ENCODE measurements at places on chromosomes 3 and 15.

DNA sequence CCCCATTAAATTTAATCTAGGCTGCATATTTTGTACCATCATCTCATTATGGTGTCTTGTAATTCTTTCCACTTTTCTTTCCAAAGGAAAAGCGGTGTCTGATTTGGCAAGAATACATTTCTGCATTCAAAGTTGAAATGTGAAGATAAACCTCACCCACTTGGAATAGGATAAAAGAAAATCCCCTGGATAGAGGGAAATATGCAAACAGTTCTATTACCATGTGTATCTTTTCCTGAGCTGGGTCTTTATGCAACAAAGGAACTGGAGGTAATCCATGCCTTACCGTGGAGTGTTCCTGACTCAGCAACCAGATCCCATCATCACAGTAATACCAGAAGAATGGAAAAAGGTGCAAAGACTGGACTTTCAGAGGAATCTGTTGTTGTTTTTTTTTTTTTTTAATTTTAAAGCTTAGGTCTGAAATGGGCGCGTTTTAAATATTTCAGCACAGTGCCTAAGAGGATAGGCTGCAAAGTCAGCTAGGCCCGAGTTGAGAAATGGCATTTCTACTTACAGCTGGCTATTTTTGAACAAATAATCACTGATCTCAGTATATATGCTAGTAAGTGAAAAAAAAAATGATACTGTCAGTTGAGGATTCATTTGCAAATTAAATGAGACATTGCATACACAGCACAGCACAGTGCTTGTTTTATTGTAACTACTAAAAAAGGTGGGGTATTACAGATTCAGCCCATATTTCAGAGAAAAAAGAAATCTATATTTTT, 55.5 kb upstream of the ADAMTS9 start:
- DNase-seq, result no peak

DNA sequence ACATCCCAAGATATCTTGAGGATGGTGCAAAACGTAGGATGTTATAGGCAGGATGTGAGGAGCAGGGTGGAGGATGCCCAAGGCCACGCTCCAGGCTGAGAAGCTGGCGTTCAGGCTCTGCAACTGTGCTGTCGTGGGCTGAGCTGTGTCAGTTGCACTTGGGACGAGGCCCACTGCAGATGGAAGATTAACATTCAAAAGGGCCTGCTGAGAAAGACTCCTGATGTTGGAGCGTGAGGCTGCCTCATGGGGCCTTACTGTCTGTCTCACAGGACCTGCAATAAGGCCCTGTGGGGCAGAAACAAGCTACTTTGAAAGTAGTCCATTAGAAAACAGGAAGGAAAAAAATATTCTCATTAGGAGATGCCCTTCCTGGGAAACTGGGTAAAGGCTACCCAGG, 60.6 kb upstream of the SEC61A1 start:
- no peak for DNase-seq

- DNase-seq, result no peak
These were observed 8.4 kb downstream of the CERS3 start for GRCh38 chr15:100520132-100520921.

GRCh38 chr3:10367506-10367905, 46.6 kb upstream of the SEC13 start:
- DNase-seq, result no peak

GRCh38 chr3:182183716-182184430, 472.1 kb downstream of the SOX2 start:
- no peak for DNase-seq

GRCh38 chr15:38335116-38335515, 82.5 kb downstream of the SPRED1 start:
- DNase-seq, result peak; percentile 32

DNA sequence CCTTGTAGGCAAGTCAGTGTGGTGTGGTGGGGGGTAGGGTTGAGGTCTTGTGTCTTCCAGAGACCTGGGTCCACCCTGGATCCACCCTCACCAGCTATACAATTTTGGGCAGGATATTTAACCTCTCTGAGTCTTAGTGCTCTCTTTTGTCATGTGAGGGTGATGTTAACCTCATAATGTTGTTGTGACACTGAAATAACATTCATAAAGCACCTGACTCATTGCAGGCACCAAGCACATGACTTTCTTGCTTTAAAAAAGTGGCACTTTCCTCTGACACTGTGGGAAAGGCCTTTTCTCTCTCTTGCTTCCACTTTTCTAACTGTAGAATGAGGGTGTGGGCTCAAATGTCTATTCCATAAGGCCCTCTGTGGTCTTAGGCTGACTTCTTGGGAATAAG, 75.5 kb downstream of the SCN10A start:
- DNase-seq, result no peak

DNA sequence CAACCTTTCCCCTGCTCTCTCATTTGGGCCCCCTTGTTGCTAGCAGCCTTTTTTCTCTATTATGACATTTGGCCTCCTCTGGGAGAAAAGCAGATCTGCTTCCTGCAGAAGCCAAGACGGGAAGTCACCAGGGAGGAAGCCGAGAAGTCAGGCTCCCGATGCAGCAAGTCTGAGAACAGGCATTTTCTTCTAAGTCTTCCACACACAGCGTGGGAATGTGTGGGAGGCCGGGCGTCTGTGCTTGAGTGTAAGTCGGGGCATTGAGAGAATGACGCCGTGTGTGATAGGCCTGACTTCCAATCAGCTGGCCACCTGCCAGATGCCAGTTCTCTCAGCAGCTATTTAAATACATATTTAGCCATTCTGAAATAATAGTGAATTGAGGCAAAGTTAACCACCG, 75.8 kb upstream of the FAM98B start:
- no peak for DNase-seq

DNA sequence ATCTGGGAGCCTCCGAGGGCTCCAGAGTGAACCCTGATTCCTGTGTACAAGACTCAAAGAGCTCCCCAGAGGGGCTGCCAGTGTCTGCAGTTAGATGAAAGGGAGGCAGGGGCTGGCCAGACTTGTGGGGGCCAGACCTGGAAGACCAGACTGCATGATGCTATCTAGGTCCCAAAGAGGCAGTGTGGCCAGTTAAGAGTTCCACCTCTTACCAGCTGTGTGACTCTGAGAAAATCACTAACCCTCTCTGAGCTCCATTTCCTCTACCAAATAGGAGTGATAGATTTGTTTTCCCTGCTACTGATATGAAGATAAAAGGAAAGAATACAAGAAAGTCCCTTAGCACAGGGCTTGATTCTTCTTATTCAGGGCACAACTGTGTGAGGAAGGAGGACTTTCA, 29.0 kb downstream of the ACSBG1 start:
- no peak for DNase-seq

DNA sequence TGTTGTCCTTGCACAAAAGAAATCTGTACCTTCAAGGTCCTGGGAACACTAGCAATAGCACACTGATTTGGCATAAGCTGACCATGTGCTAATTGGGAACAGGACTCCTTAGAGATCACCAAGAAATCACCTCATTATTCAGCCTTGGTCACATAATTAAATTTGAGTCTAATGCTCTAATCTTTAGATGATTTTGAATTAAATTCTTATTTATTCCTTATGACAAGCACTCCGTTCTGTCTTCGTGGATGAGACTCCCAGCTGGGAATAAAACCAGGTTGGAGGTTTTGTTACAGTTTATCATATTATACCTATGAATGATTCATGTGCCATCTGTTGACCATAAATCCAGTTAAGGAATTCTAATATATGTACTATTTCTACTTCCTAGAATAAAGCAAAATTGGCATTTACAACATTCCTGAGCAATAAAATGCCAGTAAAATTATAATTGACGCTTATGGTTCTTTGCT, 162.2 kb downstream of the MYRIP start:
- no peak for DNase-seq

GRCh38 chr3:121592856-121593702, at the start of gene FBXO40:
Gene FBXO40, plus strand, starts transcription at chr3:121593379. Its CDS starts 27,197 bp downstream, at chr3:121620576.
- no peak for DNase-seq

- no peak for DNase-seq
These were observed 169.2 kb upstream of the SLC2A2 start for GRCh38 chr3:171195686-171196085.

GRCh38 chr15:48785195-48785594, 25.7 kb downstream of the CEP152 start:
- no peak for DNase-seq

GRCh38 chr15:74468341-74469032, 7.5 kb upstream of the UBL7 start:
- DNase-seq, result no peak

DNA sequence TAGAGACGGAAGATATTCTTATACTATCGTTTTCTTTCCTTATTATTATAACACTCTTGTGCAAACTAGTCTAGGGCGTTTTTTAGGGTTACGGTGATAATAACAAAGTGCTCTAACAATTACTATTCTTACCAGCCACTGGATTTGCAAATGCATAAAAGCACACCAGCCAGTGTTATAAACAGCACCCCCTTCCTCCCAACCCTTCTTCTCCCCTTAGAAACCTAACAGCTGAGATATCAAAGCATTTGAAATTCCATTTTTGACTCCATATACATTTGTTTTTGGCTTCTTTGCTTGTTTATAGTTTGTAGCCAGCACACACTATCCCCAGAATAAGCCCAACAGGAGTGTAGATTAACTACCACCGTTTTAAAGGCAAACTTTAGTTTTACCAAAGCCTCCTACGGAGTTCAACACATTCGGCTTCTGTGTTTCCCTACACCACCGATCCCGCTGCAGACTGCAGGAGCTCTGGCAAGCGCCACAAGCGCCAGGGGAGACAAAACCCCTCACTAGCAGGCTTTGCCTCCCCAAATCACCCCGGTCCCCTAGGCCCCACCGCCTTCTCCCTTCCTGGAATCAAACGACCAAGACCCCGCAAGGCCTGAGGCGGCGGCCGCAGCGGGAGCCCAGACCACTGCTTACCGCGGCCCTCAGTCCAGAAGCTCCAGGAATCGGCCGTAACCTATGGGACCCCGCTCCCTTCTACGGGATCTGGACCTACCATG, 461 bp downstream of the COPB2 start:
- DNase-seq, result no peak

DNA sequence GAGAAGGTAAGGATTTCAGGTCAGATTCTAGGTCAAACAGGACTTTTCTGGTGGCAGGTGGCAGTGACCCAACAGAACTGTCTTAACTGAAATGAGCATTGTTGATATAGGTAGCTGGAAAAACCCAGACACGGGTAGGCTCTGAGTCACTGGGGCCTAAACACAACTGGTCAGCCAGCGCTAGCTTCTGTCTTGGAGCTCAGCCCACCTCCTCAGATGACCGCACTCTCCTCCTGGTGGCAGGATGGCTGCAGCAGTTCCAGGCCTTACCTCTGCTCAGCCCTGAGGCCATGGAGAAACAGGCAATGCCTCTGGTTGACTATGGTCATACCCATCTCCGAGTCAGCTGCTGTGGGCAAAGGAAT, 61.1 kb upstream of the GATA2 start:
- no peak for DNase-seq

DNA sequence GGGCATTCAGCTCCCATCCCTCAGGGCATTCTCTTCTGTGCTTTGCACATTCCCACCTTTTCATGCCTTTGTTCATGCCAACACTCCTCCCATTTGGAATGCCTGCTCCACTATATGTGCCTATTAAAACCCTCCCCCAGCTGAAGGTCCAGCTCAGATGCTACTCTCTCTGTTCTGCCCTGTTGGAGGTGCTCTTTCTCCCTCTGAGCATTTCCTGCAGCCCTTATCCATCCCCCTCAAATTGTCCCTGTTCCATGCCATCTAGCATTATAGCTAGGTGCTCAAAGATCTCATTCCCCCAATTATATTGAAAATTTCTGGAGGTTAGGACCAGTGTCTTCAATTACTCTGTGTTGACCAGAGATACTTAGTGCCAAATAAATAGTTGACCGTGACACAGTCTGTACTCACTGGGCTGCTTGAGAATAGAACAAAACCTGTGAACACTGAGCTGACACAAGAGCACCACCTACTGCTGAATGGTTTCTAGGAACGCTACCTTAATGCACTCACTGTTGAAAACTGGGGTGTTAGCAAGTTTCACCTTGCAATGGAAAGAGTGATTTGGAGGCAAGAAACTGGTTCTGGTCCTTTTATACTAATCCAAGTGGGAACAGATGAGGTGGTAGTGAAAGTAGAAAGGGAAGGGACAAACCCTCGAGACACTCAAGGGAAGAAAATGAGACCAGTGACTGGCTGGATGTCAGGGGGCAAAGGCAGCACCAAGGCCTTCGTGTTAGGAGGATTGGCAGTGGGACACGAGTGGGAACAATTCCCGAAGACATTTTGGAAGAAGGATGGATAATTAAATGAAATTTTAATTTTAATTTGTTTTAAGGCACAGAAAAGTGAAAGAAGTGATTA, 289.8 kb upstream of the ROPN1 start:
- DNase-seq, result no peak

GRCh38 chr3:11276901-11277300, 4.7 kb downstream of the ATG7 start:
- no peak for DNase-seq

DNA sequence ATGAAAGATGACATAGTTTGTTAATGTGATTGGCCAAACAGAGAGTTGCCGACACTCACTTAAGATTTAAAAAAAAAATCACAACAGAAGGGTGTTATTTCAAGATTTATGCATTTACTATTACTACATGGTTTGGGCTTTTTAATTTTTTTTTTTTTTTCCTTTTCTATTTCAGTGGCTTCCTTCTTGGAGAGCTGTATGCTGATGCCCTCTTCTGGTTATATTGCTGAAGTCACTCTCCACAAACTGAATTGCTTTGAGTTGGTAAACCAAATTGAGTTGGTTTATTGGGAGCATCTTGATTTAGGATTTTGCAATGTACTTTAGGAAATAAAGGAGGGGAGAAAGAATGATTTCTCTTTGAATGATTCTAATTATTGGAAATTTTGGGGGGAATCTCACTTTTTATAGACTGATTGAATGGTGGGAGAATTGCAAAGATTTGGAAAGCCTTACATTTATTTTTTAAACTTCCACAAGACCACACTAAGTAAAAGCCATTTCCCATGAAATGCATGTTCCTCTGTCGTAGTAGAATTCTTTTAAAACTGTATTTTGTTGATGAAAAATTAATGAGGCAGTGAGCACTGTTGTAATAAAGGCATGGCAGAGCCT, 186.6 kb upstream of the FEZF2 start:
- peak; percentile 44 for DNase-seq

GRCh38 chr3:82081351-82081750, 319.9 kb upstream of the GBE1 start:
- DNase-seq, result no peak

DNA sequence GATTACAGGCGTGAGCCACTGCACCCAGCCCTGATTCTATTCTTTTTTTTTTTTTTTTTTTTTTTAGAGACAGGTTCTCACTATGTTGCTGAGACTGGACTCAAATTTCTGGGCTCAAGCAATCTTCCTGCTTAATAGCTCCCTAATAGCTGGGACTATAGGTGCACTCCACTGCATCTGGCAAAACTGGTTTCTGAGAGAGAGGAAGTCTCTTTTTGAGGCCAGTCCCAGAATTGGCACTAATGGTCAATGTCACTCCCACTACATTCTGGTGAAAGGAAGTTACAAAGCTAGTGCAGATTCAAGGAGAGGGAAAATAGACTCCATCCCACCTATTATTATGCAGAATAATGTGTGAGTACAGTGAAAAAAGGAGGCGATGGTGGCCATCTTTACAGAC, 5.8 kb upstream of the TGFBR2 start:
- no peak for DNase-seq

DNA sequence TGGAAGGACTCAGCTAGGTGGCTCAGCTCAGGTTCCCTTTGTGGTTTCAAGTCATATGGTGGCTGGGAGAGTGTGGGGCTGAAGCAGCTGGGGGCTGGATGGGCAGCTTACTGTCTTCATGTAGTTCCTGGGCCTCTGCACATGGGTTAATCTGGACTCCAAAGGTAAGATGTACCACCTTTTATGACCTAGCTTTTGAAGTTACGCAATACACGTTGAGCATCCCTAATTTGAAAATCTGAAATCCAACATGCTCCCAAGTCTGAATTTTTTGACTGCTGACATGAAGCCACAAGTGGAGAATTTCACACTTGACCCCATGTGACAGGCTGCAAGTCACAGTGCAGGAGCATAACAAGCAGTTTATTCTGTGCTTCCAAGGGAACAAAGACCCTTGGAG, 173.7 kb downstream of the KBTBD8 start:
- no peak for DNase-seq

Data from retina (tissue), 1 donor.